Effector memory CD4-positive, alpha-beta T cell (primary cell): ENCODE measurements at places on chromosomes 4 and X.

- no peak for DNase-seq
These were observed 11.4 kb downstream of the EFNB1 start for GRCh38 chrX:68840256-68840655.

DNA sequence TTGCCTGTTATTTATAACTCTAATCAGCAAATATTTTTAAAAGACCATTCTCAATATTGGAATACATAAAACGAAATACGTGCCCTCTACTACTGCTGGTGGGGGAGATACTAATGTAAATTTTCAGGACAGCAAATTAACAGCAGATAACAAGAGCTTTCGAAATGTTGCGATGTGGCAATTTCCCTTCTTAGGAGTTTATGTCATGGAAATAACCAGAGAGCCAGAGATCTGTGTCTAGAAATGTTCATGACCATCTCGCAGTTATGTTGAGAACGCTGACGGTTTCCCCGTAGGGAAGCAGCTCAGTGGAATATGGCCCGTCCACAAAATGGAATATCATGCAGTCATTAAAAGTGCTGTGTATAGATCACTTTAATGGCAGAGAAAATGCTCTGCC is 238.4 kb upstream of the PSAPL1 start:
- no peak for DNase-seq

DNA sequence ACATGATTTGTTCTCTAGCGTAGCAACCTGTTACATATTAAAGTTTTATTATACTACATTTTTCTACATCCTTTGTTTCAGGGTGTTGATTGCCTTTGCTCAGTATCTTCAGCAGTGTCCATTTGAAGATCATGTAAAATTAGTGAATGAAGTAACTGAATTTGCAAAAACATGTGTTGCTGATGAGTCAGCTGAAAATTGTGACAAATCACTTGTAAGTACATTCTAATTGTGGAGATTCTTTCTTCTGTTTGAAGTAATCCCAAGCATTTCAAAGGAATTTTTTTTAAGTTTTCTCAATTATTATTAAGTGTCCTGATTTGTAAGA is 2.4 kb downstream of the ALB start:
- no peak for DNase-seq

DNA sequence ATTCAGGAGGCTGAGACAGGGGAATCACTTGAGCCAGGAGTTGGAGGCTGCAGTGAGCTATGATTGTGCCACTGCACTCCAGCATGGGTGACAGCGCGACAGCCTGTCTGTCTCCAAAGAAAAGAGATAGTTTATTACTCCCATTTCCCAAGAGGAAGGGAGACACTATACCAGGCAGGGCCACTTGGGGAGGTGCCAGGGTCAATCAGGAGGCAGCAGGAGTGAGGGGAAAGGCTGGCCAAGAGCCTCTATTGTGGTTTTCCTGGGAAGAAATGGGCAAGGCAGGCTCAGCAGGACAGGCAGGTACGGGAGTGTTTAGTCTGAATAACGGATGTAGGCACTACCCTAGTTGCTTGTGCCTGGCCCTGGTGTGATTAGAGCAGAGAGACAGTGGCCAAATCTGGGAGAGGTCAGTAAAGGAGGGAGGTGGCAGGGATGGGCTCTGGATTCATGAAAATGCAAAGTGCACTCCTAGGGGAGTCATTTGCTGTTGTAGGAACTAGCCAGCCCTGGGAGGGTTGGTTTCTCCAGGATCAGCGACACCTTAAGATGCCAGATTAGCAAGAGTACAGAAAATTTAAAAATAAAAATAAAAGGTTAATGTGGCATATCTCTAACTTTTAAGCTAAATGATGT is 20.2 kb upstream of the CDKN2AIP start:
- DNase-seq = no peak

GRCh38 chr4:132281733-132282132 is 867.4 kb upstream of the PCDH10 start:
- no peak for DNase-seq

DNA sequence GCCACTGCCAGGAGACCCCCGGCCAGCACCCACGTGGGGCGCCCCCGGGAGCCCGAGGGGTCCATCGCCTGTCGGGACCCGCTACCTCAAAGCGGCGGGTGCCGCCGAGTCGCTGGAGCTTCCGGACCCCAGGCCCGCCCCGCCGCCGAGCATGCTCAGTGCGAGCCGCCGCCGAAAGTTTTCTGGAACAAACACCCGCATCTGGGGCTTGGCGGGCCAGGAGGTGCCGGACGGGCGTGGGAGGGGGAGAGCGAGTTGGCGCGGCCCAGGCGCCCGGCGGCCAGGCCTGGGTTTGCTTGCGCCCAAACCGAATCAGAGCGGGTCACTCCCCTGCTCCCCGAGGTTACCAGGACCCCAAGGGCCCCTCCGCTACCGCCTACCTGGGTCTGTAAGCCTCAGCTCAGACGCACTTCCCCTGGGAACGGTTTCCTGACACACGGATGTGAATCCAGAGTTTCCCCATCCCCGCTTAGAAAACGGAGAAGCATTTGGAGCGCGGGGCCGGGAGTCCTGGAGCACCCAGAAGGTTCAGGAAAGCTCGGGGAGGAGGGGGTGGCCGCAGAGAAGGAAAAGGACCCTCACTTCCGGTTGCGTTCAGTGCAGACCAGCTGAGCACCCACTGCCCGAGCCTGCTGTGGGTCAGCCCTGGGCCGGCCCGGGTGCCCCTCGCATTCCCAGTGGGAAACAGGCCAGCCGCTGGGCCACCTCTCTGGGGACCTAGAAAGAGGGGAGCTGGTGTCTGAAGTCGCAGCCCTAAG is at the start of gene EVC2:
Gene EVC2, minus strand, starts transcription at position 111 of the 758 bp plus-strand sequence. Its CDS starts 46 bp downstream, at position 65.
- no peak for DNase-seq

DNA sequence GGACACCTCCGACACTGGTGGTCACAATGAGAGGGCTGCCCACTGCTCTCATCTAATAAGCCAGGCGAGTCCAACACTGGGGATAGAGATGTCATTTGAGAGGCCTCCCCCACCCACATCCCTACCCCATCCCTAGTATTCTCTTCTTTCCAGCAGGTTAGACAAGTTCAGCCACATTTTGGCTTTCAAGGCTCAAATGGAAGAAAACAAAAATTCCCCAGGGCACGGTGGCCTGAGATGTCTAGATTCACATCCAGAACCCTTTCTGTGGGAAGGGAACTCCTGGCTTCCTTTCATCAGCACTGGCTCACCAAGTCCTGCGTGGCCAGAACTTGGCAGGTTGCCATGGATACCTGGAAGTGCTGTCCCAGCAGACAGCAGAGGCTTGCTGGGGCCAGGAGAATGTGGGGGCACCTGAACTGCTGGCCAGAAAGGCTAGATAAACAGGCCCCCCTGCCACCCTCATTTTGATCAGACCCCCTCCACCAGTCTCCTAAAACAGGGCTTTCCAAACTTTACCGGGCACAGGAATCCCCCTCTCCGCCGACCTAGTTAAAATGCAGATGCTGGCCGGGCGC is 1.3 kb upstream of the NYX start:
- DNase-seq = no peak

DNA sequence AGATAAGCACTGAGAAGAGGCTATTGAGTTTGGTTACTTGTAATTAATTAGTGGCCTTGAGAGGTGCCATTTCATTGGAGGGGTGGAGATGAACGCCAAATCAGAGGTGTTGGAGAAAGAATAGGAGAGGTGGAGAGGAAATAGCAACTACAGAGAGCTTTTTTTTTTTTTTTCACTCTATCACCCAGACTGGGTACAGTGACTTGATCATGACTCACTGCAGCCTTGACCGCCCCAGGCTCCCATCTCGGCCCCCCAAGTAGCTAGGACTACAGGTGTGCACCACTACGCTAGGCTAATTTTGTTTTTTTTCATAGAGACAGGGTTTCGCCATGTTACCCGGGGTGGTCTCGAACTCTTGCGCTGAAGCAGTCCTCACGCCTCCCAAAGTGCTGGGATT is 5.2 kb downstream of the NHS start:
- no peak for DNase-seq

- no peak for DNase-seq
These were observed 49.6 kb downstream of the LNX1 start for GRCh38 chr4:53541577-53542206.

GRCh38 chrX:75229774-75230173 is 44.1 kb upstream of the UPRT start:
- DNase-seq = no peak

DNA sequence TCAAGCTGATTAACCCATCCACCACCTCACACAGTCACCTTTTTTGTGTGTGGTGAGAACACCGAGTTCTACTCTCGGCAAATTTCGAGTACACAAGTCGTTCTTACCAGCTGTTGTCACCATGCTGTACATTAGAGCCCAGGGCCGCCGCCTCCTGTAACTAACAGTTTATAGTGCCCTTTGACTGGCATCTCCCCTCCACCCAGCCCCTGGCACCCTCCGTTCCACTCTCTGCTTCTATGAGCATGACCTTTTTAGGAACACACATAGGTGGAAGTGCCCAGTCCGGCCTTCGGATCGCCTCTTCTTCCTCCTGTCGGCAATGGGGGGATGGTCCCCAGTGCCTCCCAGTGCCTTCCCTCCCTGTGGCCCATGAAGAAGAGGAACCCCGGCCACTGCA is 141.4 kb downstream of the STK32B start:
- DNase-seq = no peak

DNA sequence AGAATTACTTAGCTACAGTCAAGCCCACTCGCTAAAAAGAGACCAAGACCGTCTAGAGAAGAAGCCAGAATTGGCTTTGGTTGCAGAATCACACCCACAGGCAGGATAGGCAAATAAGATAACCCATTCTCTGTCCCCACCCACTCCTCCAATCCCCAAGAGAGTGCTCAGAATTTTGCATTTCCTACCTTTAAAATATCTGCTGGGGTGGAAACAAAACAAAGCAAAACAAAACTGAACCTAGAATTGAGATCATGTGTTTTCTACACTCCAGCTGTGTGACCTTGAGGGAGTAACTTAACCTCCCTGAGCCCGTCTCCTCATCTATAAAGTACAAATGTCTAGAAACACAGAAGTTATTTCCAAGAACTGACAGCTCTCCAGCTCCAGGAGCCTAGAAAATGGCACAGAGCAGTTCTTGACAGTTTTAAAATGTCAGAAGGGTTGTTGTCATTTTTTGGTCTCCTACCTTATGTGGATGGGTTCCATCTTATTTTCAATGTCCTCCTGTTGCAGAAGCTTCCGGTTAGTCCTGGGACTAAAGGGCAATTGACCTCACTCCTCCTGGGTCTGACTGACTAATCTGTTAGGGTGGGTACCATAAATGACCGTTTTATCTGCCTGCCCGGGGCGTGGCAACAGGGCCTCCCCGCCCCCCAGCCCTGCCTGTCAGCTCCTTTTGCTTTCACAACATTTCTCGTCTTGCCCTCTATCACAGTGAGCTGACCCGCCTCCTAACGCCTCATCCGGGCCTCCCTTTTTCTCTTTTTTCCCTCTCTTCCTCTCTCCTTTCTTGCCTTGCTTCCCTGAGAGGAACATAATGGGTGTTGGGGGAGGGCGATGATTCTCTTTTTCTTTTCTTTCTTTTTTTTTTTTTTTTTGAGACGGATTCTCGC is 114.0 kb downstream of the RBM47 start:
- no peak for DNase-seq

DNA sequence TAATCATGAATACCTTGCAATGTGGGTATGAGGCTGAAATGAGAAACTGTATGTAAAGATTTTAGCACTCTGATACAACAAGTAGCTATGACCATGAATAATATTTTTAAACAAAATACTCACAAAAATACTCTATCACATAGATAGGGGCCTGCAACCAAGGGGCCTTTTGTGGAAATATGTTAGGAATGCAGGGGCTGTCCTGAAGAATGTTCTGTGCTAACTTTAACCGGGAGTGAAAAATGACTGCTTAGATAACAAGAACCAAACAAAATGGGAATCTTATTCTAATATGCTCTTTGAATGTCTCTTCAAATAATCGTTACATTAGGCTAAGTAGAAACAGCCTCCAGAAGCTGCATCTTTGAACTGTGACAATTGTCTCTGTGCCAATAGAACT is 37.9 kb upstream of the GYPA start:
- no peak for DNase-seq

DNA sequence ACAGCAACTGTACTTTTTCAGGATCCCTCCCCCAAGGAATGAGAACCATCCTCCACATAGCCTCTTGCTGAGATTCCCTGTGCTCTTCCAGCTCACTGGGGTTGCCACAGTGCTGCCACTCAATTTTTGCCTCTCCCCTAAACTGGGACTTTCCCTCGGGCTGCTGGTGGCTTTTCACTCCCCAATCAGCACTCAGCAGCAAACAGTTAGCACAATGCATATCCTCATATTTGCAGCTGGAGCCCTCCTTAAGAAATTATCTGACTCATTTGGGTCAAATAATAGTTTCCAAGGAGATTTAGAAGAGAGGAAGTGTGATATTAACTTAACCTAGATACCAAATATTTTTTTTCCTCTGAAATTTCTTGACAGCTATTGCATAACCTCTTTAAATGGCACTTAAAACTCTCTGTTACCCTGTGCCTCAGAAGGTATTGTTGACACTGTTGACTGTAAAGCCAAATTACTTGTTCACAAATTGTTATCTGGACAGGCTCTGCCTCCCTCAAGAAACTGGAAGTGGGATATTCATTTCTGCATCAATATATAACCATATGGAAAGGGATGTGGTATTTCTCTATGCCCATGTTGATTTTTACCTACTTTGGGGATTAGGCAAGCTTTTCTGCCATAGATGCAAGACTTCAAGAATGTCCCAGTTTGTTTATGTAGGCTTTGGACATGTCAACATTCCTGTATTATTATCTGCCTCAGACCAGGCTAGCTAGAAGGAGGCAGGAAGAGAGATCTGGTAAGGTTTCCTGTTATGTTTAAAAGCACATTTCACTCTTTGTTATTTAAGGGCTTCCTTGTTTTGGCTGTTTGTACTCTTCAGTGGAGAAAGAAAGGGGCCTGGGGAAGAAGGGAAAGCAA is 58.0 kb downstream of the SEPTIN11 start:
- DNase-seq = no peak

DNA sequence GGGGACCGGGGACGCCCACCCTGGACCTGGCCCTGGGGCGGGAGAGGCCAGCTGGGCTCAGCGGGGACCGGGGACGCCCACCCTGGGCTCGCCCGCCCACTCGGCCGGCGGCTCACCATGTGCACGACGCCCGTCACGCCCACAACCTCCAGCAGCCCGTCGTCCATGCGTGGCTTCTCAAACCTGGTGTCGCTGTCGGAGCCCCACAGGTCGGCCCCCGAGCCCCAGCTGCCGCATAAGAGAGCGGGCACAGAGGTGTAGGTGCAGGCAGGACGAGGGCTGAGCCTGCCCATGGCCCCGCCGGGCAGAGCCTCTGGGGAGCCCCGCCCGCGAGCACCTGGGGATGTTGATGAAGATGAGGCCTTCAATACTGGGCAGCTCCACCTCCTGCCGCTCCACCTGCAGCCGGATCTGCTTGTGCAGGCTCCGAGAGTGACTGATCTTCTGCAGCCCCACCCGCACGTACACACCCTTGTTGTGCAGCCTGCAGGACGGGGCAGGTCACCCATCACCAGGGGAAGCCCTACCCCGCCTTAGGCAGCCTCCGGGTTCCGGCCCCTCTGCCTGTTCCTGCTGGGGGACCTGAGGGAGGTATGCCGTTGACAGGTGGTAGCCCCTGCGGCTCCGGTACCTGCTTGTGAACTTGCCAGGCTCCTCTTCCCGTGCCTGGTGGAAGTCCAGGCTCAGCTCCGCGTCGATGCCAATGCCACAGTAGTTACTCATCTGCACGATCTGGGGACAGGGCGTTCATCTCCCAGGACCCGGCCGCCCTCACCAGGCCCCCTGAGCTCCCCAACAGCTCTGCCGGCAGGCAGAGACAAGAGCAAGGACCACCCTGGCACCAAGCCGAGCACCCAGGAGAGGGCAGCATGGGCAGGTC is 11.8 kb downstream of the DGKQ start:
- no peak for DNase-seq
